Omental fat pad (tissue), 4 donors: ENCODE measurements at places on chromosomes 4 and X. TPM values are rescaled to one million over a fixed set of nuclear protein-coding genes. Genes with fewer than 3 reads are reported as not detected.

The CCDC110 gene
- 0.47 TPM for total RNA-seq

The FGD1 gene
- total RNA-seq = 3.0 TPM

The HSD17B13 gene
- total RNA-seq = 6.8 TPM

The MAP3K15 gene
- not detected for total RNA-seq

GRCh38 chr4:612052-612748 lies 13.2 kb upstream of the PDE6B start:
- no peak for DNase-seq

- no peak for DNase-seq
Measured at GRCh38 chr4:186846426-186846825, 122.8 kb upstream of the FAT1 start.

GRCh38 chr4:23006756-23007155 lies 314.0 kb downstream of the GBA3 start:
- DNase-seq = no peak

GRCh38 chrX:121298499-121298898 lies 251.1 kb downstream of the GLUD2 start:
- DNase-seq = no peak

DNA sequence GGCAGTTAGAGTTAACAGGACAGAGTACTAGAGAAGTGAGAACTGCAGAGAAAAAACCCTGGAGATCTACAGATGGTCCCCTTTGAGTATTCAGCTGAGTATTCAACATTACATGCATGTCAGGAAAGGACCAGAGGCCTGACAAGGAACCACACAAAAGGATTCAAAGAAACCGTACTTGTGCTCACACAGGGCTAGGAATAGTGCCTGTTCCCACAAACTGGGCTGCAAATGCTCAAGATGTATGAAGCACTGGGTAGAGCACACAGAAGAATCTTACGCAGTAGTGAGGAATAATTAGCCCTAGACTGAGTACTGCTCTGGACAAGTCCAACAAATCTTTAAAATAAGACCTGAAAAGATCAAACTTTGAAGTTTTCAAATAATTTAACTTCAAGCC lies 17.6 kb downstream of the PTPN13 start:
- DNase-seq = no peak

DNA sequence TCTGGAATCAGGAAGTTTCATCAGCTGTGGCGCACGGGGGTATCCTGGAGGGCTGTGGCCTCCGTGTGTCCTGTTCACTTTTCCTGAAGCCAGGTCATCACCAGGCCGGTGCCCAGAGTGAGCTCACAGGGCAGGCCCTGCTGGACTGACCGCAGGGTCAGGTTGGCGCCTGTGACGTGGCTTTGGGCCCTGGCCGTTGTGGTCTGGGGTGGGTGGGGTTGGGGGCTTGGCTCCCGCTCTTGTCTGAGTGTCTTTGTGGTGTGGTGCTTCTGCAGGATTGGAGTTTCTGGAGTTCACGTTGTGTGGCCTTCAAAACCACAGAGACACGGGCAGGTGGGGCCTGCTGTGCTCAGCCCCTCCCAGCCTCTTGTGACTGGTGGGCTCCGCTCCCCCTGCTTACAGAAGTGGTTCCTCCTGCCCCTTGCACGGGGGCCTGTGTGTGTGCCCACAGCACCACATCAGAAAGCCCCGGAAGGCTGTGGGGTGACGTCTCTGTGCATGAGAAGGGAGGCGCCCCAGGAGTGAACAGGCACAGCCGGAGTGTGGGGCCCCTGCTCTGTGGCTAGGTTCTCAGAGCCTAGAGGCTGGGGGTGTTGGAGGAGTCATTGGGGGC lies 9.5 kb downstream of the RGS12 start:
- no peak for DNase-seq

DNA sequence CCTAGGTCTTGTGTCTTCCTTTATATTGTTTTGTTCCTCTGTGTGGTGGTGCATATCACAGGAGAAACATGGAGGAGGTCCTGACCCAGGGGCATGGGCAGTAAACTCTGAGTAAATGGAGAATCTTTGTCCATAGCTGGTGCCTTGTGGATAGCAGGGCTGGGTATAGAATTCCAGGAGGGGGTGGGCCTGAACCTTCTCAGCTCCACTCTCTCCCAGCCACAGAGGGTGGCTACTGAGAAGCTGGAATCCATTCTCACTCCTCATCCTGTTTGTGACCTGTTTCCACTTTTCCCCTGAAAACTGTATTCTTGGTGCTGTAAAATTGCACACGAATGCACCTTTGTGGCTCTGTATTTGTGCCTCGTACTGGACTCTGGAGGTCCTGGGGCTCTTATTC lies 47.7 kb upstream of the ADRA2C start:
- DNase-seq = no peak

DNA sequence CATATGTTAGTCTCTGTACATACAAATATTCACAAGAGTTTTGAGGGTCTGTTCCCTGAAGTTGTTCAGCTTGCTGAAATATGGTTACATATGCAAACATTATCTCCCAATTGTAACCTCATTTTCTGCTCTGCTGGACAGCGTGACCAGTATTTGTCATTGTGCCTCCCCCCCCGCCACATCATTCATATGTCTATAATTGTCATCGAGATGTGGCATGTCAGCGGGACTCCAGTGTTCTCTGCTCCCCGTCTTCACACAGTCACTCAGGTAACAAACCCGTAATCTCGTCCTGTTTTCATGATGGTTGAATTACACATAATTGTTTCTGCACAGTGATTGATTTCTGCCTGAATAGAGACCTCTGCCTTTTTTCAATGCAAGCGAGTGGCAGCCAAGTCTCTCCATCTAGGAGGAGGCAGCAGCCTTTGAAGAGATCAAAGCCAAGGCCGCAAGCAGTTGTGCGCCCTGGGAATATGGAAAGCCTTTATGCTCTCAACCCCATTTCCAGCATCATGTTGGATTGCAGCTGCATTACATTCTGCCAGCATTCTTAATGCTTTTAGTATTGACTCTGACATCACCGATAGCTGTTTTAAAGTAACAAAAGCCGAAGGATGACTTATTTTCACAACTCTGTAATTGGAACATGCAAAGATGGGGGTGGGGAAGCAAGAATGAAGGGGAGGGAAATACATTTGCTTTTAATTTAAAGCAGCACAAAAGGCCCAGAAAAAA lies 27.4 kb downstream of the LEF1 start:
- DNase-seq = no peak

- DNase-seq = no peak
Measured at GRCh38 chr4:3779509-3779908, 13.3 kb downstream of the ADRA2C start.

GRCh38 chr4:181162676-181163075 lies 1080.5 kb upstream of the TENM3 start:
- no peak for DNase-seq
